ENCODE measurements at places on chromosomes 7 and 10. TPM values are rescaled to one million over a fixed set of nuclear protein-coding genes. Genes with fewer than 3 reads are reported as not detected.

DNA sequence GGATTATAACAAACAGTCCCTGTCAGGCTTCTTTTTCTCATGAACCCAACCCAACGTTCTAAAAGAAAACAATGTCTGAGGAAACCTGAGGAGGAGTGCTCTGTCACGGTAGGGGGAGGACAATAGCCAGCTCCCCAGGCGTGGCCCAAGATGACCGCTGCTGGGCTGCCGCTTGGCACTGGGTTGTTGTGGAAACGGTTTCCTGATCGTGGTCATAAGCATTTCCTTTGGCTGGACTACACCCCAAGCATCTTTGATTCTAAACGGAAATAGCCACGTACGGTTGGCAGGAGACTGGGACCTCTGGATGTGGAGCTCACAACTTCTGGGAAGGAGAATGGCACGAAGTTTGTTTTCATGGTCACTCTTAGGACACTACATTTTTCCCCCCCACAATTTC is 30.4 kb upstream of the DMBT1 start:
- no peaks in the 10 kb centered on the region for H3K4me1 ChIP-seq
- H3K27ac ChIP-seq: no peak overlapping the region
- no peaks in the 10 kb centered on the region for H3K36me3 ChIP-seq
- no peak for DNase-seq
- no peak overlapping the region for H3K4me3 ChIP-seq

- H3K27me3 ChIP-seq: no peaks in the 10 kb centered on the region
- DNase-seq: peak; percentile 5
- no peaks in the 10 kb centered on the region for H3K36me3 ChIP-seq
- H3K4me1 ChIP-seq: peaks cover 5% of the 10 kb centered on the region
- H3K27ac ChIP-seq: no peak overlapping the region
- no peak overlapping the region for H3K4me3 ChIP-seq
Measured at GRCh38 chr7:81846398-81846797, 76.6 kb upstream of the HGF start.

DNA sequence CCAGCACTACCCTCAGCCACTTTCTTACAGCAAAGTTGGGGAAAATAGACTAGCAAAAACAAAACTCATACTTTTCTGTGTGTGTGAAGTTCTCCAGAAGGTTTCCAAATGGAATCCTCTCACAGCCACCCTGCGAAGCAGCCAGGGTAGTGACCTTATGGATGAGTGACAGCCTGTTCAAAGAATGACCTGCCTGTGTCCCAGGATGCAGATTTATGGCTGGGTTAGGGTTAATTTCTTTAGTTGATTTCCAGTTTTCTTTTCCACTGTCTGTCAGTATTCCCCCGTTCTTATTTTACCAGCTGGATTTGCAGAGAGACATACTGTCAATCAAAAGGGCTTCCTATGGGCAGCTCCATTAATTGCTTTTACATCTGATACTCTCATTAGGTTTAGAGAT is 2.4 kb upstream of the SEMA4G start:
- H3K27ac ChIP-seq: no peak overlapping the region
- no peak for DNase-seq
- no peak overlapping the region for H3K4me3 ChIP-seq
- H3K4me1 ChIP-seq: peaks cover 17% of the 10 kb centered on the region
- H3K36me3 ChIP-seq: peaks cover 30% of the 10 kb centered on the region

GRCh38 chr10:131579251-131580071 is 267.9 kb upstream of the TCERG1L start:
- no peak for DNase-seq
- H3K27me3 ChIP-seq: no peaks in the 10 kb centered on the region
- H3K4me1 ChIP-seq: no peaks in the 10 kb centered on the region
- H3K36me3 ChIP-seq: no peaks in the 10 kb centered on the region
- H3K4me3 ChIP-seq: no peak overlapping the region

DNA sequence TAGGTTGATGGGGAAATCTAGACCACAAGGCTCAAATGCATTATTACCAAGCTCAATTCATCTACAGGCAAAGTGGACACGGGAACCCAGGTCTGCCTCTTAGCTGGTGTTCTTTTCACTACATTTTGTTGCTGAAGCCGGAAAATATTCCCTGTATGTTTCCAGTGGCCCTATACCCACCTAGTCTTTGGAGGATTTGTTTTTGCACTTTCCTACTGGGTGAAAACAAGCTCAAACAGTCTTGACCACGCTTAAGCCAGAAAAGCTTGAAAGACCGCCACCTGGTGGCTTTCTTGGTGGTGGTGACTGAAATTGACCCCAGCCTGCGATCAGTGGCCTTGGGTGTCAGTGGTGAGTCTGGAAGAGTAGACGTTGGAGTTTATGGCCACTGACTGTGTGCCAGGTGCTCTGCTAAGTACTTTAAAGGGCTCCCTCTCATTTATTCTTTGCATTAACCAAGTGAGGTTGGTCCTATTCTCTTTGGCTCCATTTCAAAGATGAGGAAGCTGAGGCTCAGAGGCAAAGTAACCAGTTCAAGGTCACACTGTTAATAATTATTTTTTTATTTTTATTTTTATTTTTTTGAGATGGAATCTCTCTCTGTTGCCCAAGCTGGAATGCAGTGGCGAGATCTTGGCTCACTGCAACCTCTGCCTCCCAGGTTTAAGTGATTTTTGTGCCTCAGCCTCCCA is 11.1 kb upstream of the CRTAC1 start:
- no peaks in the 10 kb centered on the region for H3K4me1 ChIP-seq
- H3K4me3 ChIP-seq: no peak overlapping the region
- H3K36me3 ChIP-seq: no peaks in the 10 kb centered on the region
- H3K27ac ChIP-seq: no peak overlapping the region
- DNase-seq: peak; percentile 49

DNA sequence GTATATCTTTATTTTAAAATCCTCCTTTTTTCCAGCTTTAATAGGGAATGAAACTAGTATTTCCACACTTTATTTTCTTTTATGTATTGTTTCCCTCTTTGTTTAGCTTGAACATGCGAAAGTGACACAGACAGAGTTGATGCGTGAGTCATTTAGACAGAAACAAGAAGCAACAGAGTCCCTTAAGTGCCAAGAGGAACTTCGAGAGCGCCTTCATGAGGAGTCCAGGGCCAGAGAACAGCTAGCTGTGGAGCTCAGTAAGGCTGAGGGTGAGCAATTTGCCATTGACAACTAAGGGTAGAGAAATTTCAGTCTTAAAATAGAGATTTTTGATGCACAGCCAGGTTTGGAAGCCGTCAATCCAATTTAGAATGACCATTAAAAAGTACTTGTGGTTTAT is 73.1 kb downstream of the CYP51A1 start:
- peaks cover 10% of the 10 kb centered on the region for H3K4me1 ChIP-seq
- H3K27me3 ChIP-seq: no peaks in the 10 kb centered on the region
- no peak overlapping the region for H3K4me3 ChIP-seq
- no peak for DNase-seq
- no peak overlapping the region for H3K27ac ChIP-seq

DNA sequence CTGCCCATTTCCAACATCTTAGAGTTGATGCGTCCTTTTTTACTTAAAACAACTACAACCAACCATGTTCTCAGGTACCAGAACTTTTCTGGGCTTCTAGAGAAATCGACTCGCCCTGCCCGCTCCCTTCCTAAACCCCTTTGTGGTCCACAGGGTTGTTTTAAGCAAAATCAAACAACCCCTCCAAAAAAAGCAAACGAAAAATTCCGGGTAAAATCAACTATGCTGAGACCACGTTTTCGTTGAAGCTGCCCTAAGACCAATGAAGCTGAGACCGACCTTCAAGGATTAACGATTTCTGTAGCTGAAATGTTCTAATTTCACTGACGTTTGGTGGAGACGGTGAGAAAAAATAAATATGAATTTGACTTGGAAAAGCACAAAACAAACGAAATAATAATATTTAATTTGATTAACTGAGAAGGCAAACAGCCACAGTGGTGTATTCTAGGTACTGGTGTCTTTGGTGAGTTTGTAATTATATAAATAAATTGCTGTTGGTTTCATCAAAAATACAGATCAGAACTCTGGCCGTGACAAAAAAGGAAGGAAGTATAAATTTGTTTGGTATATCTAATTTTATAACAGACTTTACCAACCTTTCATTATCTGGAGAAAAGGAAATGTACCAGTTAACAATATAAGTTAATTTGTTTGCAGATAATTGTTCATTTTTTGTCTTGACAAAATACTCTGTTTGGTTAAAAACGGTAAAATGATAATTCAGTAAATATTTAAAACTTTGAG is 4.7 kb upstream of the IGF2BP3 start:
- H3K4me1 ChIP-seq: peaks cover 34% of the 10 kb centered on the region
- H3K36me3 ChIP-seq: no peaks in the 10 kb centered on the region
- H3K27me3 ChIP-seq: no peaks in the 10 kb centered on the region

DNA sequence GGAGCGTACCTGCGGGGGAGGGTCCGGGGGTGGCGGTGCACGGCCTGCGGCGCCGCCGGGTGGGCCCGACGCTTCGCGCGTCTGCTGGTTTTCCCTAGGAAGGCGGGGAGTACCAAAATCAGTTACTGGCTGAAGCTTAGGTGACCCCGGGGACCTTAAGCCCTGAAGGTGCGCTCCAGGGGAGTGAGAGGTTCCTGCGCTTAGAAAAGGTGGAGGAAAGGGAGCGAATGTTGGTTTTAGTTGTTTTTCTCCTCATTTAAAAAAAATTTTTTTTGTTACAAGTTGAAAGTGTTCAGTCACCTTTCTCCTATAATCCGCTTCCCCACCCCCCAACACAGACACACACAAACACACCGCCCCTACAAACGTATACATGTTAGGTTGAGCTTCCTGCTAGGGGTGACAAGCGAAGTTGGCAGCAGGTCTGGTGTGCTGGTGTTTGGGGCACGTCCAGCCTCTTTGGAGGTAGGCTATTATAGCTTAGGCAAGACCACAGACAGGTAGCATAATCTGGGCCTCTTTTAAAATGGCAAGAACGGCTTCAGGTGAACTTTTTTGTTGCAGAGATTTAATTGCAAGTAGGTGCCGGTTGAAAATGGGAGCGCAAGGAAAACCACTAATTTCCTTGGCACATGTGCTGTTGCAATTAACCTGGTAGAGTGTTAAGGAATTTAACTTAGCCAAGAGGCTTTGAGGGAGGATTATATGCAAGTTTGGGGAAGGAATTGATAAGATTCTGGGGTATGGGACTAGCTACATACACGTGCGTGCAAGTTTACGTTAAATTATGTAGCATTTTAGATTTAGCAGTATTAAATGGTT is 945 bp downstream of the ADD3 start:
- peaks cover 29% of the 10 kb centered on the region for H3K4me1 ChIP-seq
- peak; percentile 67 for DNase-seq
- H3K27ac ChIP-seq: peak overlapping the region; percentile 72
- H3K27me3 ChIP-seq: no peaks in the 10 kb centered on the region
- H3K4me3 ChIP-seq: peak overlapping the region; percentile 95

GRCh38 chr10:103845972-103846371 is 9.4 kb downstream of the SH3PXD2A start:
- H3K4me1 ChIP-seq: peaks cover 17% of the 10 kb centered on the region
- H3K27me3 ChIP-seq: peaks cover 26% of the 10 kb centered on the region
- no peak overlapping the region for H3K27ac ChIP-seq
- DNase-seq: peak; percentile 70
- no peaks in the 10 kb centered on the region for H3K36me3 ChIP-seq

DNA sequence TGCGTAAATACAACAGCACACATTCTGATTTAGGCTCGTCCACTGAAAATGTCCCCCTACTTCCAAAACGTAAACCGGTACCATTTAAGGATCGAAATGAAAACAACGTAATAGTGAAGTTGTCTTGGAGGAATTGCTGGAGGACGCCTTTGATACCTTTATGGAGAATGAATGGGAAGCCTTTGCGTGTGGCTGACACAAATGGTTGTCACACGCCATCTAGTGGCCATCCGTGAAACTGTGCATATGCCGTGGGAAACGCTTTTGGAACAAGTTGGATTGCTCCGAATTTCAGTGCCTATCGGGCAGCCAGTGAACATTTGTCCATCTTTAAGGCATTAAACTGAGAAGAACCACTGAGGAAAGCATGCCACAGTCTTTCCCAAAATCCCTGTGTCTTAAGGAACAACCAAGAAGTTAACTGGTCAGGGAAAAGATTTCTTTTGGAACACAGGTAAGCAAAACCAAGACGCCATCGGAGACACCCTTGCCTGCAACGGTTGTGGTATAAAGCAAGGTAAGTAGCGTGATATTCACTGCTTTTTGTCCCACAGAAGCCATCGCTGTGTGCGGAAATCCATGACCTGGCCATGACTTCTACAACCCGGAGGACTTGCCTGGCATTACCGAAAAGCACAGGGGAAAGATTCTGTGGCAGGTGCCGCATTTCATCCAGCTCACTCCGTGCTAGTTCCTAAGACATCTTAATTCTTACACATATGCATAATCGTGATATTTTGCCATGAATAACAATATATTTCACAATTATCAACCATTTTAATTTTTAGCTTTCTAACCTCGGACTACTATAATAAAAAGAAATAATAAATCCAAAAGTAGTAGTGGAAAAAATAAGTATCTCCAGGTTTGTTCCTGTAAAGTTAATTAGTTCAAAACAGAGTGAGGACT is 100.6 kb downstream of the FAM204A start:
- H3K4me1 ChIP-seq: no peaks in the 10 kb centered on the region
- no peaks in the 10 kb centered on the region for H3K36me3 ChIP-seq
- peak; percentile 67 for DNase-seq
- no peaks in the 10 kb centered on the region for H3K27me3 ChIP-seq

GRCh38 chr7:30647589-30648364 is 34.5 kb downstream of the CRHR2 start:
- H3K27ac ChIP-seq: no peak overlapping the region
- no peaks in the 10 kb centered on the region for H3K27me3 ChIP-seq
- DNase-seq: no peak
- no peaks in the 10 kb centered on the region for H3K36me3 ChIP-seq

GRCh38 chr7:7897949-7898515 is 70.6 kb upstream of the GLCCI1 start:
- no peaks in the 10 kb centered on the region for H3K4me1 ChIP-seq
- no peak overlapping the region for H3K27ac ChIP-seq
- H3K27me3 ChIP-seq: no peaks in the 10 kb centered on the region
- H3K36me3 ChIP-seq: no peaks in the 10 kb centered on the region
- no peak for DNase-seq
- H3K4me3 ChIP-seq: no peak overlapping the region

GRCh38 chr10:12444981-12445700 is 95.8 kb downstream of the CAMK1D start:
- peaks cover 19% of the 10 kb centered on the region for H3K4me1 ChIP-seq
- H3K36me3 ChIP-seq: peaks cover 4% of the 10 kb centered on the region
- no peak for DNase-seq
- no peaks in the 10 kb centered on the region for H3K27me3 ChIP-seq
- H3K4me3 ChIP-seq: no peak overlapping the region
- H3K27ac ChIP-seq: no peak overlapping the region

GRCh38 chr7:127391591-127392181 is 822 bp downstream of the ZNF800 start:
- no peaks in the 10 kb centered on the region for H3K27me3 ChIP-seq

GRCh38 chr10:58839771-58840170 is 327.1 kb downstream of the BICC1 start:
- no peaks in the 10 kb centered on the region for H3K36me3 ChIP-seq
- H3K27ac ChIP-seq: no peak overlapping the region
- H3K27me3 ChIP-seq: no peaks in the 10 kb centered on the region
- no peak overlapping the region for H3K4me3 ChIP-seq

The NANOS1 gene
- total RNA-seq: 0.69 TPM

All from B cell (primary cell).